CD4-positive, CD25-positive, alpha-beta regulatory T cell (primary cell): ENCODE measurements at places on chromosomes 7 and 10.
A peak's percentile ranks its signal among the peaks of the same experiment; 100 is the strongest.

DNA sequence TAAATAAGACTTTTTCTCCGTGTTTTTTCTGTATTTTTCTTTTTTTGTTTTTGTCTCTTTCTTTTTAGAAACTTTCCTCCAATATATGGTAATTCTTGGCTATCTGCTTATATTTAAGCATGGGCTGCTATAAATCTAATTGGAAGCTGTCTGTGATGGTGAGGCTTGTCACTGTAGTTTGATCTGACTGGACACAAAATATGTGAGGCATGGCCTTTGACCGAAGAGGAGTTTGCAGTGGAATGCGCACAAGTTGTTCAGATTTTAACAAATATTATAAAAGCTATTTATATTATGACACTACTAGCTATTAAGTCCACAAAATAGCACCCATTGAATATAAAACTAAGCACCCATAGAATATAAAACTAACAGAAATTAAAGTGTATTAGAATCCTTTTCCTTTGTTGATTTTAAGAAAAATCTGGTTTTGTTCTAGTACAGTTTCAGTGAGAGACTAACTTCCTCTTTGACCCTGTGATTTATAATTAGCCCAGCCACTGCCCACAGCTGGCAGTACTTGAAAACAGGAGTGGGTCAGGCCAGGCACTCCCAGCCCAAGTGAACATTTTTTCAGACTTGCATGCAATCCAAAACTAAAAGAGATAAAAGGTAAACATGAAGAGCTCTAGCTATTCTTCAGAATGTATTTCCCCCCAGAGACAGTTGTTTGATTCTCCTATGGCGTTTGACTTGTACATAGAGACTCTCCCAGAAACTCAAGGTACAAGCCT lies 69.9 kb upstream of the FGL2 start:
- DNase-seq, result no peak
- peaks cover 1% of the 10 kb centered on the region for H3K36me3 ChIP-seq
- H3K4me1 ChIP-seq, result no peaks in the 10 kb centered on the region
- H3K27ac ChIP-seq, result no peak overlapping the region
- H3K4me3 ChIP-seq, result no peak overlapping the region

- H3K4me1 ChIP-seq, result peaks cover 16% of the 10 kb centered on the region
- H3K27ac ChIP-seq, result no peak overlapping the region
- DNase-seq, result no peak
Measured at GRCh38 chr10:14180911-14181566, 149.7 kb downstream of the FRMD4A start.

- DNase-seq, result no peak
- H3K36me3 ChIP-seq, result no peaks in the 10 kb centered on the region
- no peak overlapping the region for H3K4me3 ChIP-seq
- H3K27me3 ChIP-seq, result peaks cover 6% of the 10 kb centered on the region
- H3K27ac ChIP-seq, result no peak overlapping the region
- H3K4me1 ChIP-seq, result no peaks in the 10 kb centered on the region
Measured at GRCh38 chr10:68103901-68104300, 5.4 kb upstream of the MYPN start.

DNA sequence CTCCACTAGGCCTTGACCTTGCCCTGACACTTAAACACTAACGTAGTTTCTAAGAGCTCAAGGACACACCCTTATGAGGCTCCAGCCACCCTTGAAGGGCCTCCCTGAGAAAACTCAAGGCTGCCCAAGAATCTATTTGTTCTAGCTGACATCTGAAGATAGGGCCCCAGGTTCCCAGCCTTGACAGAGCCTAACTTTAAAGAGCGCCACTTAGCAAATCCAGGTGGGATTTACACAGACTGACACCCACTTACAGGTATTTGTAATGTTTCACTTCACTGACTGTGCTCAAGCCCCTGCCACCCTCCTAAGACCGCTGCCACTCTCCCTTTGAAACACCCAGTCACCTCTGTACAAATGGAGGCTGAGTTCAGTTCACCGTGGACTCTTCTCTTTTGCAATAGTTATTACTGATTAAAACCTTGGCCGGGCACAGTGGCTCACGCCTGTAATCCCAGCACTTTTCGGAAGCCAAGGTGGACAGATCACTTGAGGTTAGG lies 90.4 kb downstream of the SVOPL start:
- H3K4me1 ChIP-seq, result no peaks in the 10 kb centered on the region
- no peaks in the 10 kb centered on the region for H3K27me3 ChIP-seq
- no peak for DNase-seq
- H3K4me3 ChIP-seq, result no peak overlapping the region
- H3K27ac ChIP-seq, result no peak overlapping the region

DNA sequence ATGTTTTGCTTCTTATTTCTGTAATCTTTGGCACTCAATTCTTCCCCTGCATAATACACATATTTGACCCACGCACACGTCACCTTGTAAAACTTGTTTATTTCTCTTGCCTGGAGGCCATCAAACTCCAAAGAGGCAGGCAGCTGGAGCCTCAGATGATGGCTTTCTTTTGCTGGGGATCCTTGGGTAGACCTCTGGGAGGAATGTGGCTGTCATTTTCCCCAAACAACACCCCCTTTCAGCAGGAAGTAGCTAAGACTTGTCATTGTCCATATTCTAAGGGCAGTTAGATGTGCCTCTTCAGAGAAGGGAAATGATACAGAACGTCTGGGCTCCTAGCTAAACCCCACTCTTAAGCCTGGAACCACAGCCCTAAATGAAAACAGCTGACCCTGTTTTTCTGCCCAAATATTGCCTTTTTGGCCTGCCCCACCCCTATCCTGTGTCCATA lies 111.3 kb downstream of the ITGB8 start:
- H3K36me3 ChIP-seq, result no peaks in the 10 kb centered on the region
- no peaks in the 10 kb centered on the region for H3K27me3 ChIP-seq
- H3K4me1 ChIP-seq, result no peaks in the 10 kb centered on the region
- H3K4me3 ChIP-seq, result no peak overlapping the region
- H3K27ac ChIP-seq, result no peak overlapping the region

GRCh38 chr7:155191137-155191536 lies 106.5 kb upstream of the INSIG1 start:
- no peaks in the 10 kb centered on the region for H3K27me3 ChIP-seq
- H3K27ac ChIP-seq, result no peak overlapping the region
- H3K36me3 ChIP-seq, result no peaks in the 10 kb centered on the region
- no peak for DNase-seq

- no peak overlapping the region for H3K4me3 ChIP-seq
- no peaks in the 10 kb centered on the region for H3K4me1 ChIP-seq
- DNase-seq, result no peak
Measured at GRCh38 chr10:88336334-88336733, 246.8 kb downstream of the RNLS start.

- H3K4me1 ChIP-seq, result peaks cover 25% of the 10 kb centered on the region
- H3K4me3 ChIP-seq, result peak overlapping the region; percentile 19
- no peaks in the 10 kb centered on the region for H3K27me3 ChIP-seq
- H3K27ac ChIP-seq, result no peak overlapping the region
Measured at GRCh38 chr7:128104108-128104742, 73.0 kb upstream of the LRRC4 start.
